ENCODE measurements at places on chromosomes 5 and 9.

DNA sequence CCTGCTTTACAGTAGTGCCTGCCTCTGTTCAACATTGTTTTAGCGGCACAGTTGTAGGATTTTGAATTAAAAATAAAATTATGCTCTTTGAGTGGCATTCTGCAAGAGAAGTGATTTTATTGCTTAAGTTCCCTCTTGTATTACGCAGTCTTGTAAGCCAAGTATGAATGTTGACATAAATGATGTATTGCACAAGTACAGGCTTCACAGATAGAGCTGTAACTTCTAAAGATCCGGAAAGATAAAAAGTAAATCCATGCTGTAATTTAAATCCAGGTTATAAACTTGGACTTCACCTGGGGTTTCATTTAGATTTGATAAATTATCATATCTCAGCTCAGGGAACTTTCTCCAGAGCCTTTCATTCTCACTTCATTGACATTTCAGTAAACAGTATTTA is 1114.7 kb downstream of the PTPRD start:
- DNase-seq, result no peak

DNA sequence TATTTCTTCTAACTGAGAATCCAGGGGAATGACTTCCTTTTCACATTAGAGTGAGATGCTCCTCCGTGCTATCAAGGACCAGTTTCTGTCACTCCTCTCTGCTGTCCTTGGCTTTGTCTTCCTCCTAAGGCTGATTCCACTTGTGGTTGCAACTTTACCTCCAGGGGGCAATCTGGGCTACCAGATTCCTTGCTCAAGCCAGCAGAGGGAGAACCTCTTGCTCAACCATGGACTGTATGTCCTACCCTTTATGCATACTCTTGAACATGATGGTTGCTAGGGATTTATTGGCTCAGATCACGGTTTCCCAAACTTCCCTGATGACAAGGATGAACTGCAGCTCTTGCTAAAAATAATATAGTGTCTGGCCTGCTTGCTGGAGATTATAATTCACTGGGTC is 24.0 kb downstream of the NNT start:
- no peak for DNase-seq

GRCh38 chr5:98603456-98603855 is 170.0 kb upstream of the RGMB start:
- DNase-seq, result no peak

GRCh38 chr9:113958556-113958955 is 82.4 kb downstream of the ZNF618 start:
- DNase-seq, result no peak

DNA sequence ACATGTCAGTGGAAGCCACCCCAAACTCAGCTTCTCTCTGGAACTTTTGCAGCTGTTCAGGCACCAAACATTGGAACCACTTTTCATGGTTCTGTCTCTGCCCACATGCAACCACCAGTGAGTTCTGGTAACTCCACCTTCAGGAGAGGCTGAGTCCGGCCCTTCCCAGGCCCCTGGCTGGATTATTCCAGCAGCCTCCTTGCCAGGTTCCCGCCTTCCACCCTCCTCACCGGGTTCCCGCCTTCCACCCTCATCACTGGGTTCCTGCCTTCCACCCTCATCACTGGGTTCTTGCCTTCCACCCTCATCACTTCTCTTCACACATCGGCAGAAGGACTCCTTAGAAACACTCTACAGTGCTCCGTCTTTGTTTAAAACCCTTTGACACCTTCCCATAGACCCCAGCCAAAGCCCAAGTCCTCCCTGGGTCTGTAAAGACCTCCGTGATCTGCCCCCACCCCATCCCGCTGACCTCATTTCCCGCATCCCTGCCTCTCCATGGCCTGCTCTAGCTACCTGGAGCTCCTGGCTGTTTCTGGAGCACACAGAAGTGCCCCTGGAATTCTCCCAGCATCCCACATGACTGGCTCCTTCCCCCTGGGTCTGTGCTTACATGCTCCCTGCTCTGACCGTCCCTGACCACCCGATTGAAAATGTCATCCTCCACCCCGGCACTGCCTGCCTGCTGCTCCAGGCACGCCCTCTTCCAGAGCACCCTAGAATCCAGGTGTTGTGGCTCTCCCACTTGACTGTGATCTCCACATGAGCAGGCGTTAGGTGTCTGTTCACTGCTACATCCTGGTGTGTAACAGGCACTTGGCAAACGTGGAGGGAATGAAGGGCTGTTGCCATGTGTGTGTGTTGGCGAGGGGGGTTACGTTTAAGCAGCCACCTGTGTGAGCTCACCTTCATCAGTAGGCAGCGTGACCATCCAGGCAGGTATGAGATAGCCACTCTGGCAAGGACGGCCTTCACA is 17.7 kb downstream of the ROPN1L start:
- DNase-seq, result no peak

DNA sequence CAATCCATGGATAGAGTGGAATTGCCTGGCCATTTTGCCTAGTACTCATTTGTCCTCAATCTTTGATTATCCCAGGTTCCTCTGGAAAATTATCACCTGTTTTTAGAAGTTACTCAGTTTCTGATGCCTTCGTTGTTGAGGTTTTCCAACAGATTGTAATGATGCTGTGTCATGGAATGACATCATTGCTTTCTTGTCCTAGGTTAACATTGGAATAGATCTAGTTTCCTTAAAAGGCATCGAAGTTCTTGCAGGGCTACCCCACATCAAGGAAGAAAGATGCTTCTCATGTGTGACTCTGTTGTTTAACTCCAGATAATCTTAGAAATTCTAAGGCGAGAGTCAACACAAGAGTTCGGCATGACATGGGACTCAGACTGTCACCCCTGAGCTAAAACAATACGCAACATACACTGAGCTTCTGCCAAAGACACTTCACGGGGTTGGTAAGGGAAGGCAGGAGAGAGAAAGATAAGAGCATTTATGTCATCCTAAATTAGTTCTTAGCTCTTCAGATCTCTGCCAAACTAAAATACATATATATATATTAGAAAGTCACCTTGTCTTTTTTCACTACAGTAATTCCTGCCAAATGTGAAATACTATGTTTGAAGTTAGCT is 293.2 kb upstream of the WWC1 start:
- DNase-seq, result no peak

GRCh38 chr9:68872026-68872501 is 141.8 kb downstream of the PRKACG start:
- DNase-seq, result no peak

GRCh38 chr9:135586601-135587109 is 25.1 kb downstream of the PAEP start:
- DNase-seq, result no peak

GRCh38 chr9:131062969-131063368 is 33.4 kb upstream of the AIF1L start:
- DNase-seq, result no peak

DNA sequence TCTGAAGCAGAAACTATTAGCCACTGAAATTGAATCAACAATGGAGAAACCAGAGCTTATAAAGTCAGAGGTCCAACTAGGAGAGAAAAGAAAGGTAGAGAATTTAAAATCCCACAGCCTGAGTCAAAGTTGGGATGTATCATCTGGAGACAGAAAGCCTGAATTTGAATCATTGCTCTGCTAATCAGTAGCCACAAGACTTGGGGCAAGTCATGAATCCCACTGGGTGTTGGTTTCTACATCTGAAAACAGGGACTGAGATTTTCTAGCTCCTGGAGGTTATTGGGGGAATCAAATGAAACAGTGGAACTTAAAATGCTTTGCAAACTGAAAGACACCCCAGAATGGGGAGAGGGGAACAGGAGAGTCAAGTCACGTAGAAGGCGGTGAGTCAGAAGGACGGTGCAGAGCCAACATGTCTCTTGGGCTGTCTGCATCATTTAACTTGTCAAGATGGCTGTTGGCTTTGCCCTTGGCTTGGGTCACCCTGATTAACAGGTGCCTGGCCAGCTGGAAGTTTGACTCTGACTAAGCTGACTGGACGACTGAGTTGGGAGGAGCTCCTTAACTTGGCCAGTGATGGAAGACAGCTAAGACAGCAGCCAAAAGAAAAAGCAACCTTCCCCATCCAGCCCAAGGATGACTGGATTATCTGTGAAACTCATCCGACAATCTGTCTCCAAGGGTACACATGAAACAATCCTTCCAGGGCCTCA is 60.6 kb upstream of the ADRA1B start:
- DNase-seq, result no peak

DNA sequence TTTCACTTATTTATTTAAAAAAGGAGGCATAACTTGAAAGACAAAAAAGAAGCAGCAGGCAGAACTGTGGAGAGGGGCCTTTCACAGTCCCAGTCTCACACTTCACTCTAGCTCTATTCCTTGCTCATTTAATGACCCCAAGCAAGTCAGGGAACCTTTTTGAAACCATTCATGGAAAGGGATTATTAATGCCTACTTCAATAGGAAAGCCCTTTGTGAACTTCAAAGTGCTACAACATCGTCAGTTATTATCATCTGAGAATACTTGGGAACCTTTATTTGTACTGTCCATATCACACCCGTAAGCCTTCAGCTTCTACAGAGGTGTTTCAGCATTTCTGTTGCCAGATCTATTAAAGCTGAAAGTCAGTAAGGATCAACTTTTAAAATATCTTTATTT is 320.2 kb downstream of the TMEM161B start:
- no peak for DNase-seq

DNA sequence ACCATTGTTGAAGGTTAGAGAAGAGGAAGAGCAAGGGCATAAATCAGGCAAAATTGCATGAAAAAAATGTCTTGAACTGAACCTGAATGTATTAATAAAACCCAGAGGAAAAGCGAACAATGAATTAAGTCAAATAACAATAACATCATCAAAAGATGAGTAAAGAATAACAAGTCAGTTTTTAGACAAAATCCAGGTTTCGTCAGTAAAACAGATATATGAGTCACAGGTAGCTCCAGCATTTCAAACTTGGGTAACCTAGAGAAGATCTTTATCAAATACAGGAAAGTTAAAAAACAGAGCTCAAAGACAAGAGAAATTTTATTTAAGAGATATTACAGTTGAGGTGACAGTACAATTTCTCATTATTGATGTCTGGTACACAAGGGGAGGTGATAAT is 332.4 kb downstream of the EFNA5 start:
- no peak for DNase-seq

- no peak for DNase-seq
Observed at GRCh38 chr5:62974623-62975022, 396.0 kb downstream of the LRRC70 start.

- no peak for DNase-seq
Observed at GRCh38 chr5:5615569-5615968, 193.1 kb downstream of the ICE1 start.

DNA sequence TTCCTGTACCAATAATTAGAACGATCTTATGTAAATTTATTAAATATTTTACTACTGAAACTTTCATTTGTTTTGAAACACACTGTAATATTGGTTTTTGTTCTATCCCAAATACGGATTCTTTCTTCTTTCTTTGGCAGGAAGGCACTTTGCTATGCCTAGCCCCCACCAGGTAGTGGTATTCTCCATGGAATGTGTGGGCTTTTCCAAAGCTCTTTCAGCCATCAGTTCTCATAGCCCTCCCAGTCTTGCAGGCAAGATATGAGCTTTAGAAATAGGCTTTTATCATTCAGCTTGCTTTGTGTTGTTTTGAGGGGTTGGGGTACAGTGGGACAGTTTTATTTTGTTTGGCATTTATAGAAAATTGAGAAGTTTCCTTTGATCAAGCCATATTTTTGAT is 107.5 kb downstream of the DMXL1 start:
- no peak for DNase-seq

GRCh38 chr5:10329820-10330481 is 22.2 kb upstream of the CMBL start:
- DNase-seq, result no peak

DNA sequence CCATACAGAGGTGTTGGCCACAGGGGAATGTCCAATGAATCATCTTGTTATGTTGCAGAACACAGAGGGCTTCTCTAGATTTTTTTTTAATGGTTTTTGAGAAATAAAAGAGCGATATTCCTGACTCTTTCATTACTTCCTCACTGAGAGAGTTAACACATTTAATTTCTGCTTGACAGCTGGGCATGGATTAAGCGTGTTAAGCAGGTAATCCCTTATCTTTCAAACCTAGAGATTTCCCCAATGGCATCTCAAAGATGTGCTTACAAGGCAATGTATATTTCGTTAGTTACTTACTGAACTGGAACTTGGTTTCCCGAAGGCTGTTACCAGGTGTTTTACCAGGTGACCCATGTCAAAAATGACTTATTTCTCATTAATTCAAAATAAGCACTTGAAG is 21.8 kb upstream of the ADCY2 start:
- no peak for DNase-seq

- DNase-seq, result peak; percentile 73
Observed at GRCh38 chr9:63817622-63818518, 1467.1 kb downstream of the FOXD4L5 start.

- no peak for DNase-seq
Observed at GRCh38 chr5:120306303-120306702, 157.8 kb upstream of the PRR16 start.

DNA sequence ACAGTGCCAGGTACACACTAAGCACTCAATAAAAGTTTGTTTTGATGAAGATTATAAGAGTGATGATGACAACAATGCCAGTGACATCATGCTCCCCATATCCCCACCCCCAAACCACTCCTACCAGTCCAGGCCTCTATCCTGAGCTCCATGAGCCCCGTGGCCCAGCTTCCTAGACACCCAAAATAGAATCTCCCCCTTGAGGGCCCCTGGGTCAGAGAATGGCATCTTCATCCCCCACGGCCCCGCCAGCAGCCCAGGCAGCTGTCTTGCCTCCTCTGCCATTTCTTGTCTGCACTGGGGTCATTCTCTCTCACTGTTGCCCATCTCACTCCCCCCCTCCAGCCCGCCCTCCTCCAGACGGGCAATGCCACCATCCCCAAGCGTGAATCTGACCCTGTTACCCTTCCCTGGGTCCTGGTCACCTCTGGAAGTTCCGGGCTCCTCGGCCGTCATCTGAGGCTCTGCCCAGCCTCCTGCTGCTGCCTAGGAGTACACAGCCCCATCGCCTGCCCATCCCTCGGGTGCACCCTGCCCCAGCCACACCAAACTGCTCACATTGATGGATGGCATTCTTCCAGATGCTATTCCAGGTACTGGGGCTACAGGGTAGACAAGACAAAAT is 76.8 kb upstream of the LMX1B start:
- DNase-seq, result no peak

DNA sequence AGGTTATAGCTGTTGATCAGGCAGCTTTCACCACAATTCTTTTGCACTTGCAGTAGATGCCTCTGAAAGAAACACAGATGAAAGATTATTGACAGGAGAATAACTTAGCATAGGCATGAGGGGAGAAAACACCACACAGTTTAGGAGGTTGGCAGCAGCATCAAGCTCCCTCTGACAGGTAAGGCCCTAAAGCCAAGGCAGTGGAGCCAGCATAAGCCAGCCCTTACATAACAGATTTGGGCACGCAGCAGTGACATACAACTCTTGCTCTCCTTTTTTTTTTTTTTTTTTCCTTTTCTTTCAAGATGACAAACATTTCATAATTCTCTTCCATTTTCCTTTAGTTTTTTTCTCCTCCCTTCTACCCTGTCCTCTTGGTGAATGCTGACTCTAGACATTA is 257.6 kb upstream of the ADAMTSL1 start:
- DNase-seq, result no peak

DNA sequence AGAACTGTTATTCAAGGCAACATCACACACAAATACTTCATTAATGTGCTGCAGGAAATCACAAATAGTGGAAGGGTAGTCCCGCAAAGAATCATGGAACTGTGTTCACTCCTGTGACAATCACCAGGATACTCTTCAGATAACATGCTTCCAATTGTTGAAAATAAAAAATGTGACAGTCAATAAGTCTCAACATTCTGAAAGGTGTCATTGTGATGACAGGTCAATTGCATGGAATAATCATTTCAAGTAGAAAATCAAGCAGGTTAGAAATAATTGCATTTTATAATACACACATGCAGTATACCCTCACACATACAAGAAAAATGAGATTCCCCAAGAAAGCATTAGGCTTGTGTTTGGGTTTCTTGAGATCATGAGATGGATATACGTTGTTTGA is 46.4 kb upstream of the ISL1 start:
- DNase-seq, result no peak

Data from stimulated activated naive B cell treated with anti-CD40 and anti-IgM and Interleukin-4, amounts not matched to agents 10 μg/mL and 1 μg/mL and 100 μg/mL, for 72 hours (primary cell).